ENCODE measurements at places on chromosomes 5 and 9.

GRCh38 chr5:172945151-172945550, 14.1 kb upstream of the RPL26L1 start:
- no peak overlapping the region for H3K27ac ChIP-seq
- peaks cover 48% of the 10 kb centered on the region for H3K36me3 ChIP-seq
- no peak for DNase-seq
- no peaks in the 10 kb centered on the region for H3K4me1 ChIP-seq

DNA sequence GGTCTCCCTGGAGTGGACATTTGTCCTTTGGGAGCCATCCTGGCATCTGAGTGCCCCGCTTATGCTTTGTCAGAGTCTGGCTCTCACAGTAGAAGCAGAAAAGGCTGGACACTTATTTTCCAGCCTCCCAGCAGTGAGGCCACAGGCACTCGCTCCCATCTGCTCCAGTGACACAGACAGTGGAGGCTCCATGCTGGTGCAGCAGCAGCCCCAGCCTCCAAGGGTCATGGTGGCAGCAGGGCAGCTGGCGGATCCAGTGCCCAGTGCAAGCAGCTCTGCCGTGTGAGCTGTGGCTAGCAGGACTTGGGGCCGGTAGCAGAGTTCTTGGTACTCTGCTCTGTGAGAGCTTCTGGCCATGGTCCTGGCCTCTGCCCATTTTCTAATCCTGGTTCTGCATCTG, 157.3 kb upstream of the ALDH1B1 start:
- no peak for DNase-seq
- H3K36me3 ChIP-seq: no peaks in the 10 kb centered on the region
- no peak overlapping the region for H3K4me3 ChIP-seq
- H3K4me1 ChIP-seq: no peaks in the 10 kb centered on the region
- no peaks in the 10 kb centered on the region for H3K27me3 ChIP-seq

GRCh38 chr5:6730407-6730806, 17.2 kb downstream of the TENT4A start:
- peaks cover 72% of the 10 kb centered on the region for H3K4me1 ChIP-seq
- no peak for DNase-seq
- peaks cover 12% of the 10 kb centered on the region for H3K36me3 ChIP-seq
- no peak overlapping the region for H3K4me3 ChIP-seq

- no peaks in the 10 kb centered on the region for H3K4me1 ChIP-seq
- DNase-seq: no peak
- H3K27me3 ChIP-seq: no peaks in the 10 kb centered on the region
- no peaks in the 10 kb centered on the region for H3K36me3 ChIP-seq
- no peak overlapping the region for H3K4me3 ChIP-seq
Measured at GRCh38 chr5:102554082-102554481, 55.3 kb upstream of the SLCO6A1 start.

DNA sequence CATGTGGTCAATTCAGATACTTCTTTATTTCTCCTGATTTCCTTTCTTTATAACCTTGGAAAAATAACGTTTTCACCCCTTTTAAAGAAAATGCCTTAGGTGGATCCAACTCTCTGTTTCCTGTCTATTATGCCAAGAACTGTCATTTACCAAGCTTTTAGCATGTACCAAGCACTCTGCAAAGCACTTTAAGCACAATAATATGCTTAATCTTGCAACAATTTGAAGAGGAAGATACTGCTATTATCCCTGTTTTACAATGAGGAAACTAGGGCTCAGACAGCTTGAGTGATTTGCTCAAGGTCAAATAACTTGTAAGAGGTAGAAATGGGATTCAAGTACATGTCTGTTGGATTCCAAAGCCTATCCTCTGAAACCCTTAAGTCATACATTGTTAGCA, 224.8 kb upstream of the IL12B start:
- no peaks in the 10 kb centered on the region for H3K36me3 ChIP-seq
- DNase-seq: no peak
- H3K4me1 ChIP-seq: no peaks in the 10 kb centered on the region

Measured in CD4-positive, alpha-beta T cell (primary cell).